ENCODE measurements at places on chromosomes 12 and 14. TPM values are rescaled to one million over a fixed set of nuclear protein-coding genes. Genes with fewer than 3 reads are reported as not detected.

- peak; percentile 73 for DNase-seq
Measured at GRCh38 chr14:99245564-99246511, 26.2 kb downstream of the BCL11B start.

DNA sequence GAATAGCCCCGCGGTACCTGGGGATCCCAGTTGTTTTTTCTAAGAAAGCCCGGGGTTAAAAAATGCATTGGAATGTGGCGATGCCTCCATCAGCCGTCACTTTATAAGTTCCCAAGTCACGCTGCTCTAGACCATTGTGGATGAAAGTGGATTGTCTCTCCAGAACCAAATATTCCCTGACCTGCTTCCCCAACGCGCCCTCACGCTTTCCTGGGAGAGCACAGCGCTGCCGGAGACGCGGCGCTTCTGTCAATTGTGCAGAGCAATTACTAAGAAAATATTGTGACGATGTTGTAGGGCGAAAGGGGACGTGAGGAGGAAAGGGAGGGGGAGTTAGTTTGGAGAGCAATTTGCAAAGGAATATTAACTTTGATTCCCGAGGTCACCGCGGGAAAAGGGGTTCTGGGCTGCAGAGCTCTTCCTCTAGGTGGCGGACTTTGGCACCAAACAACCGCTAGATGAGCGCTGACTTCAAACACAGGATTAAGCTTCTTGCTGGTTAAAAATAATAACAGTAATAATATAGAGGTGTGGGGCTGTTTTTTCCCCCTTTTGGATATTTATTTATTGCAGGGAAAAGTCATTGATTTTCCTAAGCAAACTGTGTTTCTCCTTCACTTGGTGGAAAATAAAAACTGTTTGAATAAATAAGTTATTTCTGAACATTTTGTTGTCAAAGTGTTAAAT is 9.6 kb upstream of the FOXG1 start:
- DNase-seq = peak; percentile 84

GRCh38 chr14:36333119-36333518 is 12.7 kb upstream of the MBIP start:
- no peak for DNase-seq

DNA sequence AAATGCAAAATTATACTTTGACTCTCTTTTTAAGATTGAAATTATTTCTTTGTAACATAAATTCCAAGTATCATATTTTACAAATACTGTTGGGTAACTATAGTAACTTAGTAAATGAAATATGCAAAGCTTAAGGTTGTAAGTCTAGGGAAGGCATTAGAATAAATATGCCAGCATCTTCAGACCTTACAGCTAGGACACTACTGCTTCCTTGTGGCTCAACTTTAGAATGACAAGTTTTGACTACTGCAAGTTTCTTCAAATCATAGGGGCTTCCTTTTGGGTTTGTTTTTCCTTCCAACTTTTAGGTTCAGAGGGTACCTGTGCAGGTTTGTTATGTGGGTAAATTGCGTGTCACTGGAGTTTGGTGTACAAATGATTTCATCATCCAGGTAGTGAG is 17.7 kb upstream of the ANP32D start:
- DNase-seq = peak; percentile 2

GRCh38 chr12:48924617-48925303 is 532 bp downstream of the FKBP11 start:
- peak; percentile 39 for DNase-seq

- peak; percentile 51 for DNase-seq
Measured at GRCh38 chr12:49979016-49979586, 6.4 kb downstream of the AQP6 start.

GRCh38 chr14:86357876-86358275 is 827.9 kb downstream of the FLRT2 start:
- peak; percentile 37 for DNase-seq

DNA sequence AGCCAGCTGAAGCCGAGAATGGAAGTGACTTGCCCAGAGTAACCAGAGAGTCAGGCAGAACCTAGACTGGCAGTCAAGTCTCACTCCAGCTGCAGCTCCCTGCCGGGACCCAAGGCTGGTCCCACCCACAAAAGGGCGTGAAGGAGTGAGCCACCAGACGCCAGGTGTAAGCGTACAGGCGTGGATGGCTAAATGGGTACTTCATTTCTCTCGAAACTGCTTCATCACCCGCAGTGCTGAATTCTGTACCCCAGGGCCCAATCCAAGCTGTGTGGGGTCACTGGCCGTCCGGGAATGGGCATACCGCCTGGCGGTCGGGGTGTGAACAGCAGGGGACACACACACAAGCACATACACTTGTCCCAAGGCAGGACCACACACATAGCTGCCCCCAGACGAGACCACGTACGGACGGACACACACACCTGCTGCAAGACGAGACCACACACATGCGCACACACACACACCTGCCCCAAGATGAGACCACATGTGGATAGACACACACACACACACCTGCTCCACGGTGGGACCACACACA is 34.8 kb downstream of the DEGS2 start:
- DNase-seq = no peak

GRCh38 chr12:10612984-10613348 is 443 bp downstream of the MAGOHB start:
- no peak for DNase-seq

GRCh38 chr14:74905595-74906142 is 17.4 kb downstream of the RPS6KL1 start:
- DNase-seq = peak; percentile 71

GRCh38 chr12:41527534-41528116 is 339.5 kb downstream of the PDZRN4 start:
- DNase-seq = no peak

DNA sequence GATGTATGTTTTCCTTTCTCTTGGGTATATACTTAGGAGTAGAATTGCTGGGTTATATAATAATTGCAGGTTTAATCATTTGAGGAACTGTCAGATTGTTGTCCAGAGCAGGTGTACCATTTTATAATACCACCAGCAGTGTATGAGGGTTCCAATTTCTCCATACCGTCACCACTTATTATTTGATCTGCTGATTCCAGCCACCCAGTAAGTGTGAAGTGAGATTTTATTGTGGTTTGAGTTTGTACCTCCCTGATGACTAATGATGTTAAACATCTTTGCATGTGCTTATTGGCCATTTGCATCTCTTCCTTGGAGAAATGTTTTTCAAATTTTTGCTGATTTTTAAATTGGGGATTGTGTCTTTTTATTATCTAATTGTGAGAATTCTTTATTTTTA is 15.1 kb downstream of the NCKAP5L start:
- DNase-seq = no peak

- no peak for DNase-seq
Measured at GRCh38 chr12:114876968-114877680, 193.1 kb upstream of the TBX3 start.

DNA sequence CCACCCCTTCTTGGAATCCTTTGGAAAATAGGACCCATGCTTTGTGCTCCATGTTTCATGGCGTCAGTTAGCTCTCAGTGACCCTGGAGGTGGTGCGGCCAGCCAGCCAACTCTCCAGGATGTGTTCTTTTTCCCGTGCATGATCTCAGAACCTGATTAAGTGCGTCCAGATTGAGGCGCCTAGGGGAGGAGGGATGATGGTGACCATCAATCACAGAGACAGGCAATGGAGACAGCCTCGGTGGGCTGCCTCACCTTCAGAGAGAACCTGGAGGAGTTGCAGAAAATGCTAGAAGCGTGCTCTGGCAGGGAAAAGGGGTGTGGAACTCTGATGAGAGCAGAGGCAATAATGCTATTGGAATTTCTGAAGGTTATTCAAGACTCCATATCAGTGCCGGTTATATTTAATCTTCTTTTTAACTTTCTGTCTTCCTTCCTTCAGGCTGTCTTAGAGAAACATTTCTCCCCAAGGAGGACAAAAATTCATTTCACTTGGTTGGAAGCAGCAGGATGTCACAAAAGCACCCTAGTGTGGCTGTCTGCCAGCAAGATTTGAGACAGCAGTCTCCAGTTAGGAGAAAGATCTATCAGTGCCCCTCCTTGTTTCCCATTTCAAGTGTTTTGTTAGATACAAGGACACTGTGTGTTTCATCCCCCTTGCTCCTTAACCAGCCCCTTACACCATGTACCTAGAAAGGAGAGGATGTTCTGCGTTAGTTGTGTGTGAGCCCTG is 53.3 kb upstream of the IGF1 start:
- DNase-seq = peak; percentile 70

GRCh38 chr12:41264281-41264680 is 76.2 kb downstream of the PDZRN4 start:
- DNase-seq = peak; percentile 64

GRCh38 chr14:81234278-81234677 is 13.5 kb upstream of the GTF2A1 start:
- DNase-seq = peak; percentile 45

DNA sequence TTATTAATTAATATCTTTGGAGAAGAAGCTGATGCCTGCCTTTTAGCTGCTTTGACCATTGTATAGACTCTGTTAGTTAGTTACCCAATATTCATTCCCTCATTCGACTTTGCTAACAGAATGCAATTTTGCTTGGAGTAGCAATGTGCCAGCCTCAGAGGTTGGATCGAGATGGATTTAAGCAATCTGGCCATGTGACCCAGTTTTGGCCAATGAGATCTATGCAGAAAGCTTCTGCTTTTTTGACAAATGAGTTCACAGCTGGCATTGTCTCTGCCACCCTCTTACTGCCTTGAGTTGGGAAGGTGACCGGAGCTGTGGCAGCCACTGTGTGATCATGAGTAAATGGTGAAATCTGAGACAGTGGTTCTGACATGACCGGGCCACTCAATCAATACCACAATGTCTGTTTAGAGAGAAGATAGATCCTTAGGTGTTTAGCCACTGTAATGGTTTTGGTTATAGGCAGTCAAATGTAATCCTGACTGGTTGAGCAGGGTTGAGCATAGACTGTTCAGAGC is 74.9 kb upstream of the MED13L start:
- no peak for DNase-seq

DNA sequence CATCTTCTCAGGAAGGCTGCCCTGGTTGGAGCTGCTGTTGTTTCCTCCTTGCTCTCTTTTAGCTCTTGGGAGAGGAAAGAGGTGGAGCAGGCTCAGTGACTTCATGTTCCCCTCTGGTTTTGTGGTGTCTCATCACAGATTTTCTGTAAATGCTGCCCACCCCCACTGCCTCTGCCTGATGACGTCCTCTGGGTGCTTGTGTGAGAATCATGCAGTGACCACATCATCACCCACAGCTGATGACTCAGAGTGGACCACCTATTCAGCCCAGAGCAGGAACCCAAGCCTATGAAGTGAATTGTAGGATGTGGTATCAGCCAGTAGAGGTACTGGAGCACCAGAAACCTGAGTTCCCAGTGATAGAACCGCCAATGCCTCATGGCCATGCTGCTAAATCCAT is at the start of gene GZMB:
Gene GZMB, minus strand, starts transcription at position 33 of the 400 bp plus-strand sequence. Its CDS starts 30 bp downstream, at position 3.
- no peak for DNase-seq

DNA sequence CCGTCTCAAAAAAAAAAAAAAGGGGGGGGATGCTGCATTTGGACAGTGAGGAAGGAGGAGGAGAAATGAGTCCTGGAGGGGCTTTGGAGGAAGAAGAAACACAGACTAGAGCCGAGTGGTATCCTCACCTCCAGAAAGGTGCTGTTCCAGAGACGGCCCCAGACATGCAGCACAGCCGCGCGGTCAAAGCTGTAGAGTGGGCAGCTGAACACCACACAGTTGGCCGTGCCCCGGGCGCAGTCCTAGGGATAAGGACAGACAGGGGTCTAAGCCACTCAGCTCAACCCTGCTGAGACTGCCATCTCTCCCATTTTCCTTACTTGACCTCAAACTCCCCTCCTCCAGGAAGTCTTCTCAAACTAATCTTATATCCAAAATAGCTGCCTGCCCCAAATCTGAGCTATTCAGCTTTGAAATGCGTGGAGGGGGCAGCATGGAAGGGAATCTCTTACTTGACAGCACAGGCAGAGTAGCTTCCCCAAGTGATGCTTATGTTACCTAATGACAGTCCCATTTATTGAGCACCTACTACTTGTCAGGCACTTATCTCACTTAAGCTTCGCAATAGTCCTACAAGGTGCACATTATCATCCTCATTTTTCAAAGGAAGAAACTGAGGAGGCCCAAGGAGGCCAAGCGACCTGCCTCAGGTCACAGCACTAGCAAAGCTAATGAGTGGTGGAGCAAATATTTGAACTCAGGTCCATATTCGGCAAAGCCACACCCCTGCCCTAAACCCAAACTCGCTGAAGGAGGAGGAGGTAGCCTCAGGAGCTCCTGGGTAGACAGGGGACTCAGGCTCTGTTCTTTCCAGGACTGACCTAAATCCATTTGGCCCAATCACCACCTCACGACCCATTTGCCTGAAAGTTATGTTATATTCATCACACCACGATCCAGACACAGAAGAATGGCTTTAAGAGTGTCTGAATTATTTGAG is 18.7 kb downstream of the ITGA7 start:
- DNase-seq = no peak

GRCh38 chr12:132450418-132451171 is 39.4 kb upstream of the FBRSL1 start:
- DNase-seq = peak; percentile 80

DNA sequence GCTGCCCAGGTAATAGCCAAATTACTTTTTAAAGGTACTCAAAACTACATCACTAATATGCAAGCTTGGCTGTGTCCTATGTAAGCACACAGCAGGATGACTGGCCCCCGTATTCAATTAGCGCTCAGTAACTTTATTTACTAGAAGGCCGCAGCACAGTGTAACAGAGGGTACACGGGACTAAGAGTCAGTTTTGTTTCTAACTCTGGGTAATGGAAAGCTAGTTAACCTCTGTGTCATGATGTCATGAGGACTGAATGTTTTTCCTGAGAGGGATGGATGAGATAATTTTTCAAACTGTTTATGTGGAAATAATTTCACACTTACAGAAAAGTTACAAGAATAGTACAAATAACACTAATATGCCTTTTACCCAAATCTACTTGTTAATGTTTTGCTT is 27.1 kb downstream of the GALNT4 start:
- no peak for DNase-seq

CD163L1 gene
- polyA plus RNA-seq = 2.3 TPM

LRP1 gene
- 56.5 TPM for polyA plus RNA-seq

DCP1B gene
- 8.1 TPM for polyA plus RNA-seq

GZMH gene
- polyA plus RNA-seq = 1.7 TPM

NT5DC3 gene
- polyA plus RNA-seq = 4.4 TPM

TAS2R8 gene
- not detected for polyA plus RNA-seq

ALDH1L2 gene
- polyA plus RNA-seq = 1.2 TPM

SLC7A8 gene
- polyA plus RNA-seq = 7.0 TPM

FOXN4 gene
- 9.0 TPM for polyA plus RNA-seq

NR4A1 gene
- 26.2 TPM for polyA plus RNA-seq

GLIPR1L2 gene
- polyA plus RNA-seq = 1.5 TPM

MEG3 gene
- 33.5 TPM for polyA plus RNA-seq

BEGAIN gene
- polyA plus RNA-seq = 19.3 TPM

FOXA1 gene
- 20.9 TPM for polyA plus RNA-seq

GUCY2C gene
- polyA plus RNA-seq = not detected

PCK2 gene
- 95.9 TPM for polyA plus RNA-seq

SIRT4 gene
- 2.0 TPM for polyA plus RNA-seq

TMEM63C gene
- 53.6 TPM for polyA plus RNA-seq

Data from brain (organoid and tissue), 16 donors.